Right lobe of liver (tissue), 6 donors: ENCODE measurements at places on chromosomes 2 and 18.

DNA sequence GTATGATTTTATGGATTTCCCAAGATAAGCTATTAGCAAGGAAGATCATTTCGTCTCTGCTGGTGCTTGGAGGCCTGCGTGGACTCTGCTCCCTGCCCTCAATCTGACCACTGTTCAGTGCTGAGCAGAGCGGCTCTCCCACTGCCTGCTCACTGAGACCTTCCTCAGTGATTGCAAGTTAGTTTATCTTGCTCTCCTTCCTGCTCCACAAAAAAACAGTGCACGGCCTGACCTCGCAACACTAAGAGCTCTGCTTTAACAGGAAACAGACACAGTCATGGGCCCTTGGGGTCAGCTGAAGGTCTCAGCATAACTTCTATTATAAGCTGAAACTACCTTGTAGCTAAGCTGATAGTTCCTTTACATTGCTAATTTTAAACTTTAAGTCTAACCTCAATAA is 53.1 kb downstream of the PRELID3A start:
- peak; percentile 58 for DNase-seq

- no peak for DNase-seq
These were observed 677.1 kb upstream of the DDX18 start for GRCh38 chr2:117137371-117137770.

DNA sequence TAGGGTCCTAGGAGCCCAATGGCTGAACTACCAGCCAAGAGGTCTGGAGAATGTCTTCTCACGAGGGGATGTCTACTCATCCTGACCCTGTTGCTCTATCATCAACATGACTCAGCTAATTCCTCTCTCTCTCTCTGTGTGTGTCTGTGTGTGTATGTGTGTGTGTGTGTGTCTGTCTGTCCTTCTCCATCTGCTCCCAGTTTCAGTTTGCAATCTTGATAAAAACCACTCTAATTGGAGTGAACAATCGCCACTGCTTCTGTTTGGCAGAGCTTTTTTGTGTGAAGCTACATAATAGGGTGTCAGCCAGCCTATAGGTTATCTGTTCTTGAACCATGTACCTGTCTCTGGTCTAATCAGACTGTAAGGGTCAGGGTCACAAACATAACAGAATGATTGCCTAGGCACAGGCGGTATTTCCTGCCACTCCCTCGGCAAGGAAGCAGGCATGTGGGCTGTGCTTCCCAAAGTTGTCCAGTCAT is 219.8 kb downstream of the SH3BP4 start:
- no peak for DNase-seq

DNA sequence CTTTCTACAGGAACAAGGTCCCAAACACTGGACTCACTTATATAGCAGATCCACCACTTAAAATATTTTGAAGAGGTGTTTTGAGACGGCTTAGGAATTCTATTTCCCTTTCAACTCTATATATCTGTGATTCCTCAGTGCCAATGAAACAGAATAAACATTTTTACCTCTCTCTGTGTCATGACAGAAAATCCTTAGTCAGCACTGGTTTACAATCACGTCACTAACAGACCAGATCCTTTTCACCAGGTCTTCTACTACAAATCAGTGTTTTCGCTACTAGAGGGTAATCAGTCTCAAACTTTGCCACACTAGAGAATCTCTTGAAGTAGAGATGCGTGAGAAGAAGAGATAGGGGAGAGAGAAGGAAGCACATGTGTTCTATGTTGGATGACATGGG is 325.6 kb downstream of the SS18 start:
- no peak for DNase-seq

DNA sequence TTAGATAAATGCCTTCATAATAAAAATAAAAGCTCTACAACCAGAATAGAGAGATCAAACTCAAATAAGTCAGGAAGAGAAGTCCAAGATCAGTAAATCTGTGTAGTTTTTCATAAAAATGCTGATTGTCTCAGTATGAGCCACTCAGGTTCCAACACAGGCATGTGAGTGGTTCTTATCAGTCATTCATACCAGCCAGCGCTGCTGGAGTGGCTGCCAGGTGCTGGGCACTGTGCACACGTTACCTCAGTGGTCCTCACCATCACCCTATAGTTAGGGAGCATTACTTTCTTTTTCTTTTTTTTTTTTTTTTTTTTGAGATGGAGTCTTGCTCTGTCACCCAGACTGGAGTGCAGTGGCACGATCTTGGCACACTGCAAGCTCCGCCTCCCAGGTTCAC is 23.8 kb downstream of the CNDP1 start:
- DNase-seq: no peak

DNA sequence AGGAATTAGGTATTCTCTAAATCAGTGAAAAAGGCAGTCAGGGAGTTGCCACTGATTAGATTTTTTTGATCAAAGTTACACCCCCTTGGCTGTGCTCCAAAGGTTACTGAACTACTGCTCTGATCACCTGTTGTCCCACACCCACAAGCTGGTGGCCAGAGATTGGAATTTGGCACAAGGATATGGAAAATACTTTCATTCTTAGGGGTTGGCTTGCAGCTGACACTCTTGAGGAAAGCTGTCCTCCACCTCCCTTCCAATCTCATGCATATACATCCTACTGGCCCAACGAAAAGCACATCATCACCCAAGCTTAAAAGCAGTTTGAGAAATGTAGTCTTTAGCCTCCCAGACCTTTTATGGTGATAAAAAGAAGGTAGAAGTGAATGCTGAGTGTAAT is 329.5 kb upstream of the CHAC2 start:
- DNase-seq: peak; percentile 49

DNA sequence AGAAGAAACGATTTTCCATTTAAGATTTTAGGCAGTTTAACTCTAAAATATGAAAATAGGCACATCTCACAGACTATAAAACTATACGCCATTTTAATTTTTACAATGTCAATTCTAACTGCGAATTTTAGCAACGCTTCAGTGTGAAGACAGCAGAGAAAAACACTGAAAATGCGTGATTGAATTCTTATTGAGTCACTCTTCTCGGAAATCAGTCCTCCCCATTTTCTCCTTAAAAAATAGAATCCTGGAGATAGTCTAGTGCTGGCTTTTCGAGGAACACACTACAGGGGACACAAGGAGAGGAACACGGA is 373 bp upstream of the TAF4B start:
- DNase-seq: no peak

- DNase-seq: no peak
These were observed 143.5 kb downstream of the B3GNT2 start for GRCh38 chr2:62339413-62339812.

GRCh38 chr2:20707601-20708000 is 40.7 kb downstream of the GDF7 start:
- no peak for DNase-seq

DNA sequence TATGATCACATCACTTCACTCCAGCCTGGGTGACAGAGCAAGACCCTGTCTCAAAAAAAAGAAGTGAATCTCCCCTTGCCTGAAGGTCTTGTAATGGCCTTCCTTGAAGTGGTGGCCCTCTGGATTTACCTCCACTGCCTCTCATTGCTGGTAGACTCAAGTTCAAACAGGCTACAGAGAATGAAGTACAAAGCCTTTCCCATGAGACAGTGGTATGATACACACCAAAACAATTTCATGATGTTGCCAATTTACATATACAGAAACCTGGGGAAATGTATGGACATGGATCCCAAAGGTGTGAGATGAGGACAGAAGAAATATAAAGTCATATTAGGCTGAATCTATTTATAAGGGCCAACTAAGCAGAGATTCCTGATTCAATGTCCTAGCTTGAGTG is 4.8 kb upstream of the NOTO start:
- DNase-seq: no peak

- no peak for DNase-seq
These were observed 31.9 kb upstream of the REG3G start for GRCh38 chr2:78993518-78994148.

GRCh38 chr2:171174075-171174474 is 13.4 kb upstream of the TLK1 start:
- DNase-seq: no peak

GRCh38 chr2:1817256-1818051 is 73.1 kb upstream of the PXDN start:
- DNase-seq: peak; percentile 85

DNA sequence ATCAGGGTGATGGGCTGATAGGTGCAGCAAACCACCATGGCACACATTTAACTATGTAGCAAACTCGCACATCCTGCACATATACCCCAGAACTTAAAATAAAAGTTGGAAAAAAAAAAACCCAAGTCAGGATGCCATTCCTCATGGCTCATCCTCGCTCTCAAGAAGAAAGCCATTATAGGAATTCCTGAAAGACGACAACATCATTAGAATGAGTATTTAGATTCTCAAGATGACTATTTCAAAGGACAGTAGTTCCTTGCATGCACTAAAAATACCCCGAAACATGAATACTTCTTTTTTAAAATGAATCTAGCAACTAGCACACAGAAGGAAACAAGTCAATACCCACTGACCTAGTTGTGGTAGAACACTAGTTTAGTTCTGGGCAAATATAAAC is 285.8 kb upstream of the REV1 start:
- no peak for DNase-seq

GRCh38 chr2:26174691-26175465 is 2.0 kb downstream of the GAREM2 start:
- no peak for DNase-seq

DNA sequence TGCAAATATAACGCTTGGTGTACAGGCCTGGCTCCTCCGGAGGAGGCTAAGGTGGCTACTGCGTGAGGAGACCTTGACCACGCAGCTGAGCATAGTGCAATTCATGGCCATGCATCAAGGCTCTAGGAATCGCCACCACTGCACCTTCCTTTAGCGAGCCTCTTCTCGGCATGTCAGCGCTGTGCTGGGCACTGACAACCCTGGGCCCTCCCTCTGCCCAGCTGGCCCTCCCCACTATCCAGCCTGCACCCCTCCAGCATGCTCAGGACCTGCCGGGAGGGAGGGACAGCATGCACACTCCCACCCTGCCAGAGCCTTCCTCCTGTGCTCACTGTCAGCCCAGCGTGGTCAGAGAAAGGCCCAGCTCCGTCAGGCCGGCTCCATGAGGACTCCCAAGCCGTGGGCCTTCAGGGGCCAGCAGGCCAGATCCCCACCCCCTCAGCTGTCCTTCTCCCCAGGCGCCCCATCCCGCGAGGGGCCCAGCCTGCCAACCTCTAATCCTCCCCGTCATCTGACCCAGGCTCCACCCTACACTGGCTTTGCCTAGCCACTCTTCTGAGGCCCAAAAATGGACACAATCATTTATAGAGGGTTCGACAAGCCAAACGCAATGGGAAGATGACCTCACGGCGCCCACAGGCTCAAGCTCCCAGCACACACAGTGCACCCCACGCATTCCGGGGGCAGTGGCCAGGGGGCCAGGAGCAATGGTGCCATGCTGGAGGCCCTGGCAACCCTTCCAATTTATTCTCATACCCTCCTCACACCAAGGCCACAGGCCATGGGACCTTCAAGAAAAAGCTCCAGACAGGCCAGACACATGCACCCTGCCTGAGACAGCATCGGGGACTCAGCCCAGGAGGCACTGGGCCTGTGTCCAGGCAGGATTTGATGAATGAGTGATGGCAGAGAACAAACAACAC is 3.5 kb downstream of the BIN1 start:
- peak; percentile 40 for DNase-seq

DNA sequence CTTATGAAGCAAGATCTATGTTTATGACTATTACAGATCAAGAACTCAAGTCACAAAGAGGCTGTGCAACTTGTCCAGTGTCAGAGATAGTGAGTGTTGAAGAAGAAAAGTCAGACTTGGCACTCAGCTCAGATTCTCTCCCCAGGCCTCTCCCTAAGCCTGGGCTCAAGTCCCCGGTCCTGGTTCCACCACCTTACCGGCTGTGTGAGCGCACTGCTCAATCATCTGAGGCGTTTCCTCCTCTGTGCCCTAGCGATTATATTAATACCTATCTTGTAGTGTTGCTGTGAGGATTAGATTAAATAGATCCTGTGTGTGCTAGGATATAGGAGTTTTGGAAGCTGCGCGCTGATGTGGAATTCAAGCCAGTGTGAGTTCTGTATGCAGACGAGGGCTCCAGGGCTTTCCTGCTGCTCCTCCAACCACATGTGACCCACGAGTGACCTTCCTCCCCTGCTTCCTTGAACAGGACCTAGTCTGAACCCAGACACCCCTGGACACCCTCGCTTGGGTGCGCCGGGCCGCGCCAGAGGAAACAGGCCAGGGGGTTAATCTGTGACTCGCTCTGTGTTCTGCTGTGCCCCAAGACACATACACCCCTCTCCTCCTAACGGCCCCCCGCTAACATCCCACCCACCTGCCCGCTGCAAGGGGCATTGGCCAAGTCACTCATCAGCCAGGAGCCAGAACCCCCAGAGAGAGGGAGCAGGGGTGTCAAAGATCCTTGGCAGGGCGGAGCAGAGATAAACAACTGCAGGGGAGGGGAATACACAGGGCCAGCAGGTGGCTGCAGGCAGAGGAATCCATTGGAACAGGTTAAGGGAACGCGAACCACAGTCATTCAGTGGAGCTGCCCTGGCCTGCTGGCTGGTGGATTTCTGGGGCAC is 38.3 kb downstream of the TNS1 start:
- DNase-seq: peak; percentile 50

DNA sequence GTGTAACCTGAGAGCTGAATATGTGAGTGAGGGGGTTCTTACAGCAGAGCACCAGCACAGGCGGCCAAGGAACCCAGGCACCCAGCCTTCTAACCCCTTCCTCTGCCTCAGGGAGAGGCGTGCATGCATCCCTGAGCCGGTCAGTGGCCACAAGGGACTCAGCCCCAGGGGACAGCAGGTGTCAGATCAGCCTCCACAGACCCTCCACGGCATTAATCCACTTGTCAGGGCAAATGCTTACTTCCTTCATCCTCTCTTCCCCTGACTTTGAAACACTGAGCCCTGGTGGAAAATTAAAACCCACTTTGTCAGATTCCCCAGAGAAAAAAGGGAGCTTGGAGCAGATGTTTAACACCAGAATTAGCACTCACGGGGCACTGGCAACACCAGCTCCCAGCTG is 60.5 kb upstream of the SMAD2 start:
- no peak for DNase-seq

DNA sequence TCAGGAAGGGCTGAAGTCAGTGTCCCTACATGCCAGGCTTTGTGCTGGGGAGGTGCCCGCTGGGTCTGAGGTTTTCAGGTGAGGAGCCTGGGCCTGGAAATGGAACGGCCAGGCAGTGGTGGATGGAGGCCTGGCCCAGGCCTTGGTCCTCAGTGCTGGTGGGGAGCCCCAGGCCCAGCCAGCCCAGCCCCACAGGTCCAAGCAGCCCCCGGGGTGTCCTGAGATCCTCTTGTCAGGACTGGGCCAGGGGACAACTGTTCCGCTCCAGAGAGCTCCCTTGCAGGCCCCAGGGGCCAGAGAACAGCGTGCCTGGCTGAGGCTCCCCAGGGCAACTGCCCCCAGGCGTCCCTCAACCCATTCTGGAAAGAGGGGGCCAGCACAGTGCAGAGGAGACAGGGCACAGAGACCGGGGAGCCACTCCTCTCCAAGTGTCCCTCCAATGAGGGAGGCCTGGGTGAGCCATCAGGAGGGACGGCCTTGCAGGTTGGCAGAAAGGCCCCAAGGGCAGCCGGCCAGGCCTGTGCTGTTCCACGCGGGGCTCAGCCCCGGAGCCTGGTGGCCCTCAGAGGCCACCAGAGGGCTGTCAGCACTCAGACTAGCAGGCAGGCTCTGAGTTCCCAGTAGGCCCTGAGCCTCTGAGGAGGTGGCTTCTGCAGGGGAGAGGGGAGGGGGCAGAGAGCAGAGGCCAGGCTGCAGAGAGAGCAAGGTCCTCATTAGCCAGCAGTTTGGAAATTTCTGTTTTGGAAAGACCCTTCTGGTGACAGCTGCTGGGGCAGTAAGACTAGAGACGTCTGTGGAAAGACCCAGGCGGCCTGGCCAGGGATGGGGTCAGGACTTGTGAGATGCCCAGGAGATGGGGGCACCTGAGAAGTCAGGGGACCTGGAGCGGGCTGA is 29.4 kb upstream of the SNED1 start:
- peak; percentile 66 for DNase-seq
